Activated CD4-positive, CD25-positive, alpha-beta regulatory T cell treated with anti-CD3 and anti-CD28 coated beads, Interleukin-2, amount 50 U/mL, for 72 hours (primary cell): ENCODE measurements at places on chromosomes 1 and 21.

DNA sequence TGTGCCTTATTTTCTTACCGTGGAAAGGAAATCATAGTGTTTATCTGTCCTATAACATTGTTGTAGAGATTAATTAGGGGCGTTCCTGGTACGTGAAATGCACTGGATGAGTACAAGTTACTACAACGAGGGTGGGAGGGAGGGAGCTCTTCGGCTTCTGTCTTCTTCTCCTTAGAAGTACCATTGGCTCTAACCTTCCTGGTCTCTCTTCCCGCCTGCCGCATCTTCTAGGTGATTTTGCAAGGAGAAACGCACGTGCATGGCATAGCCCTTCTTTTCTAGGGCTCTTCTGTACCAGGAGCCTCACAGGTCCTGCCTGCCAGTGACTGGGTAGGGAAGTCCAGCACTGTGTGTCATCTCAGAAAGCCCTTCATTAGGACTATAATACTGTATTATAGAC lies 16.8 kb downstream of the SH3BP5L start:
- no peak for DNase-seq

GRCh38 chr21:41765973-41766882 lies 624 bp downstream of the RIPK4 start:
- no peak for DNase-seq

GRCh38 chr1:199843861-199844260 lies 183.6 kb upstream of the NR5A2 start:
- DNase-seq, result no peak

GRCh38 chr1:184771190-184771691 lies 16.6 kb upstream of the EDEM3 start:
- DNase-seq, result no peak

- no peak for DNase-seq
Measured at GRCh38 chr1:20604678-20605077, 15.8 kb downstream of the CDA start.

DNA sequence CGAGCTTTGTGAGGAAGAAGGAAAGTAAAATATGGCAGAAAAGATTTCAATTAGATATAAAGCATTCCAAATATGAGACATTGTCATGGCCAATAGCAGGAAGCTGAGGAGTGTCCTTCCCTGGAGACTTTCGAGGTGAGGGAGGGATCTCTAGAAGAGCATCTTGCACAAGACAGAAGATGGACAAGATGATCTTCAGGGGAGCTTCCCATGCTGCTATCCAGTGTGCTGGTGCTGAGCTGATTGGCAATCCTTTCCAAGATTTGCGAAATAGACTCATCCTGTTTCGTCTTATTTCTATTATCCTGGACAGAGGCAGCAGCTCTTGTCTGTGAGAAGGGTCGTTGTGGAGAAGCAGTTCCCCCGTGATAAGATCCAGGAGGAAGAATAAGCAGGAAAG lies 342.0 kb upstream of the CAMK1G start:
- DNase-seq, result no peak

GRCh38 chr1:100061681-100062080 lies 71.0 kb downstream of the SASS6 start:
- DNase-seq, result no peak

GRCh38 chr1:7940745-7941436 lies at the start of gene TNFRSF9:
TSS of gene TNFRSF9 (minus strand) at chr1:7940839. CDS start at chr1:7939994, 845 bp downstream.
- peak; percentile 78 for DNase-seq

DNA sequence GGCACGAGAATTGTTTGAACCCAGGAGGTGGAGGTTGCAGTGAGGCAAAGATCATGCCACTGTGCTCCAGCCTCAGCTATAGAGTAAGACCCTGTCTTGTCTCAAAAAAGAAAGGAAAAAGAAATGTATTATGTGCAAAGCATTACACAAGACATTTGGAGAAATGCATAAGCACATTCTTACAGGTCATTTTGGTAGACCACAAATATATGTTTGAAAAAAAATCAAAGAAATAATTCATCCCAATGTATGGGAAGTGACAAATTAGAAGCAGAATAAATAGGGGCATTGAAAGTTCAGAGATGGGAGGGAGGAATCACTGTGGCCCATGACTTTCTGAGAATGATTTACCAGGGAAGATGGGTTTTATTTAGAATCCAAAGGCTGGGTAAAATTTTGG lies 283.5 kb upstream of the ADAMTS5 start:
- no peak for DNase-seq

GRCh38 chr1:77282187-77282865 lies 507 bp downstream of the AK5 start:
- peak; percentile 45 for DNase-seq

DNA sequence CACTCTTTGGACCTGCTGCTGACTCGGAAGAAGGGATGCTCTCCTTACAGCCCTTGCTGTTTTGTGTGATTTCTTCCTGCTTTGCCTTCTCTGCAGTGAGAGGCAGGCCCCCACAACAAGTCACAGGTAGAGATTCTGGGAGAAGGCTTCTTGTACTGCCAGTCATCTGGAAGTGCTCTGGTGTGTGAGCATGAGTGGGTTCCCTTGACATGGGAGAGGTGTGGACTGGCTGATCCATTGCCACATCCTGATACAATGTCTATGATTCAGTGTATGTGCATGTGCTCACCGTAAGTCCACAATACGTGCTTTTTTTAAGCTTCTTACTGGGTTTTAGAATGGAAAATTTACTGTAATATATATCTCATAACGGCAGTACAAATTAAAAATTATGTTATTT lies 46.0 kb upstream of the PLA2G4A start:
- DNase-seq, result no peak

DNA sequence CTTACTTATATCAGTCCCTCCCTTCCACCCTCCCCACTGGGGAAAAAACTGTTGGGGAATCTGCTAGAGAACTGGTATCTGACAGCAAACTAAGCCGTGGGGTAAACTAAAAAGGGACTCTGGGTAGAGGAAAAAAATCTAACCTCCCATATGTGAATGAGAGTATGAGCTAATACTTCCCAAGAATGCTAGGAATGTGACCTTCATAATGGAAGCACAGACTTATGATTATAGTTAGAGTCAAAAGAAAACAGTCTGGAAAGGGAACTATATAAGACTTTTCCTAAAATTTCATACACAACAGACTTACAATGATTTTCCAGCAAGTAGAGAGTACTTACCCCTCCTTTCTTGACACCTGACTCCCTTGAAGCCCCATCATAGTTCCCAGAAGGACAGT lies 23.0 kb upstream of the RBBP5 start:
- DNase-seq, result no peak

DNA sequence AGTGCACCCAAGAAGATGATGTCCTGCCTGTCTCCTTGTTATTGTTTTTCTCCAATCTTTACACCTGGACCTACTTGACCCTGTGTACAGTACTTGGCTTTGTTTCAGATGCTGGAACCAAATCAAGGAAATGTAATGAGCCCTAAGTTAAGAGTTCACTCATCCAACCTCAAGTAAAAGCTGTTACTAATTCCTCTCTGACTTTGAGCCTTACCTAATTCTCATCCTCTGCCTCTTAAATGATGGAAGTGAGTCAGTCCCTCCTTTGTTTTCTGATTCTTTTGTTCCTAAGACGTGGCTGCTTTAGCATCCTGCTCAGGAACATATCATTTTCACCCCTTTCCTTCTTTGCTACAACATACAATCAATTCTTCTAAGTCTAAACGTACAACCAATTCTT lies 15.3 kb upstream of the PLA2G4A start:
- DNase-seq, result no peak

DNA sequence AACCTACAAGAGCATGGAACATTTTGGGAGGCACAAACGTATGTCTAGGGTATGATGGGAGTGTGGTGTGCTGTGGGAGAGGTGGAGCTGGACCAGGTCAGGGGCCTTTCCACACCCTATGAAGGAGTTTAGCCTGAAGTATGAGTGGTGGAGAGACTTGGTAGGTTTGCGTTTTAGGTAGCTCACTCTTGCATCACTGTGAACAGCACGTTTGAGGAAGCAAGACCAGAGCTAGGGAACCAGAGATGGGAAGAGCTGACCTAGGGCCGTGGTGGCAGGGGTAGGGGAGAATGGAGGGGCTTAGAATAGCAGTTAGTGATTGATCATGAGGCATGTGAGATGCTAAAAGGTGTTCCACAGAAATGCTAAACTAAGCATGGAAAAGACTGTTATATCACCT lies 25.1 kb upstream of the ZFP69B start:
- DNase-seq, result no peak

- DNase-seq, result no peak
Measured at GRCh38 chr1:60615666-60616065, 466.7 kb upstream of the NFIA start.

DNA sequence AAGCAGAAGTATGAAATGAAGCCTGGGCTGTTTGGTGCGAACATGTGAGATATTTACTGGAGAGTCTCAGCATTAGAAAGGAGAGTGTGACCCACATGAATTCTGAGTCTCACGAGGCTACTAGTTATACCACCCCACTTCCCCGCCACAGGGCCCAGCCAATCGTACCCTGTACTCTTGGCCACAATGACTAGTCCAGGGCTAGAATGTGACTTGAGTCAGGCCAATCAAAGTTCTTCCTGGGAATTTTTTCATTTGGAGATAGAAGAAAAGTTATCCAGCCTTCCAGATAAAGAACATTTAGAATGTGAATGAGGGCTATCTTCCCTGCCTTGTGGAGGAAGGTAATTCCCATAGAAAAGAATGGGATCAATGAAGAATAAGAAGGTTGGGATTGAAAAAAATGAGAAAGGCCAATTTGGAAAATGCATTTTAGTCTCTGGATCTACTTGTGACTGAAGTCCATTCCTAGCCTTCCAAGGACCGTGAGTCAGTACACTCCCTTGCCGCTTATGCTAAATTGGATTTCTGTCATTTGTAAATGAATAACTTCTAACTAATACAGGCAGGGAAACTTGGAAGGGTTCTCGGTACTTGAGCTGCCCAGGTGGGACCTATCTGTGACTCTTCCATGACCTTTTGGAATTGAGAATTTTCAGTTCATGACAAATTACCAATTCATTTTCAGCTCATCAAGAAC lies 12.3 kb upstream of the RIMKLA start:
- no peak for DNase-seq
